Naive thymus-derived CD8-positive, alpha-beta T cell (primary cell): ENCODE measurements at places on chromosomes 12 and 14. TPM values are rescaled to one million over a fixed set of nuclear protein-coding genes. Genes with fewer than 3 reads are reported as not detected.

The TAS2R7 gene
- polyA plus RNA-seq = not detected

The ARHGEF40 gene
- 0.45 TPM for polyA plus RNA-seq

The CTSG gene
- not detected for polyA plus RNA-seq

- no peak for DNase-seq
Observed at GRCh38 chr14:21825845-21826244, 152.2 kb upstream of the OR4E1 start.

- DNase-seq = no peak
Observed at GRCh38 chr12:120346681-120347080, 19.1 kb upstream of the PLA2G1B start.

DNA sequence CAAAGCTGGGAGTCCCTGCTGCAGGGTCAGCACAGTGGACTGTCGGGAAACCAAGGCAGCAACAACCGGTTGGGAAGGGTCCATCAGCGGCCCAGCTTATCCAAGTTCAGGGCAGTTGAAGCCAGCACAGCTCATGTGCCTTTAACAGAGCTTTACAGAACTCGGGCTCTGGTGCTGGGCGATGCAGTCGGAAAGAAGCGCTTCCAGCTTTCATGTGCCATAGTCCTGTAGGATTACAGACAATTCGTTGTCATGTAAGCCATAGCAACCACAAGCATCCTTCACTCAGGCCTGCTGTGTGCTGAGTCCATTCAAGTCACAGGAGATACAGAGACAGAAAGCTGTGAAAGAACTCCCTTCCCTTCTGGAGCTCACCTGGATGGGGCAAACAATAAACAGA, 3.5 kb upstream of the FAM181A start:
- DNase-seq = no peak

- peak; percentile 56 for DNase-seq
Observed at GRCh38 chr14:64880221-64881121, 764 bp upstream of the SPTB start.
